ENCODE measurements at places on chromosomes 2 and 18.

GRCh38 chr2:240596080-240596460, 9.5 kb downstream of the CAPN10 start:
- DNase-seq, result no peak

GRCh38 chr2:223264541-223265193, 212.7 kb downstream of the KCNE4 start:
- no peak for DNase-seq

- no peak for DNase-seq
Measured at GRCh38 chr2:63049211-63049969, 1.2 kb upstream of the OTX1 start.

- DNase-seq, result no peak
Measured at GRCh38 chr18:48408111-48408726, 964 bp downstream of the ZBTB7C start.

- DNase-seq, result peak; percentile 45
Measured at GRCh38 chr2:69565431-69565839, 78.1 kb downstream of the AAK1 start.

GRCh38 chr2:159035790-159036411, 67.5 kb downstream of the TANC1 start:
- DNase-seq, result no peak

- no peak for DNase-seq
Measured at GRCh38 chr2:120546048-120546864, 189.4 kb upstream of the GLI2 start.

DNA sequence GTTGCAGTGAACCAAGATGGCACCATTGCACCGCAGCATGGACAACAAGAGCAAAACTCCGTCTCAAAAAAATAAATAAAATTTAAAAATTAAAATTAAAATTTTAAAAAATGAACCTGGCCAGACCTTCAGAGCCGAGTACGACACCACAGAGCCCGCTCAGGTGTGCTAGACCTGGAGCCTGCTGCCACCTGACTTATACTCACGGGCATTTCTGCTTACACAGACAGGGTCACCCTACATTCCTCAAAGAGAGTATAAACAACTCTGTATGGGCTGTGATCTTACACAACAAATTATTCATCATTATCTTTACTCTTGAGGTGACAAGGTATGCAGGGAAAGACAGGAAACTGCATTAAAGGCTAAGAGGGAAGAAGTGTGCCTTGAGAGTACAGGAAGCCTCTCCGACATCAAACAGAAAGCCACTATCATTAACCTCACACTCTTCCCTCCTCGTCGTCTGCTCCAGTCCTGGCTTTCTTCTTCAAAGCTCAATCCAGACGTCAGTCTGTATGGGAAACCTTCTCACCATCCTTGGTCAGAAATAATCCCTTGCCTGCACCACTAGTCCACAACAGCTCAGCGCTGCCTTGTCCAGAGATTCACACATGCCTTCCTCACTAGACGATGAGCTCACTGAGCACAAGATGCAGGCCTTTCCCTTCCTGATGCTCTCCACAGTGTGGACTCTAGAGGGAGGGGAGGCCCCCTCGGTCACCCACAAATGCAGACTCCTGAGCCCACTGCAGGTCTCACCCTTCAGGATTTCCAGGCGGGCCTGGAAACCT, 56.2 kb downstream of the UXS1 start:
- no peak for DNase-seq

DNA sequence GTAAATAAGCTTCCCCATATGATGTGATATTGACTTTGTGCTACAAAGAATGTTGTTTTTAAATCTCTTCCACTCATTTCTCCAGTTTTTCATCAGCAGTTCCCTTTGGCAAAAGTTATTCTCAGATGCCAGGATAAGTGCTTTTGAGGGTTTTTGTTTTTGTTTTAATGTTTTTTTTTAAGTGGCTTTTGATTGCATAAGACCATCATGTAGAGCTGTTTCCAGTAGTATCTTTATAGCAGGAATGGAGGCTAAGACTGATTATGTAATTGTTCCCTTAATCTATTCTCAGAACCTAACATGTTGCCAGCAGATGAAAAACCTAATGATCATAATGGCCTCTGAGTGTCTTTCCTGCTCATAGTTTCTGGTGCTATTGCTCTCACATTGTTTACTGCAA, 77.9 kb downstream of the CABLES1 start:
- no peak for DNase-seq

DNA sequence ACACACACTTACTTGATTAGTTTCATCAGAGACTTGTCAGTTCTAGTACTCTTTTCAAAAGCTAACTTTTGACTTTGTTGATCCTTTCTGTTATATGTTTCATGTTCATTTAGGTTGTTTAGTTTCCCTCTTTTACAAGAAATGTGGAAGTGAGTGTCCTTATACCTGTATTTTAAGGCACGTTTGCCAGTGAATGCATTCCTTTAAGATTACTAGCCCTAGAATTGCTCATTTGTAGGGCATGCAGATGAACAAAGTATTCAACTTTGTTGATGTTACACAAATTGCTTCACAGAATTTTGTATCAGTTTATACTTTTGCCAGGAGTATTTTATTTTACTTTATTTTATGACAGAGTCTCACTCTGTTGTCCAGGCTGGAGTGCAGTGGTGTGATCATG, 6.3 kb downstream of the IL1RL2 start:
- DNase-seq, result no peak

- DNase-seq, result no peak
Measured at GRCh38 chr18:61388010-61388409, 54.8 kb downstream of the CDH20 start.

DNA sequence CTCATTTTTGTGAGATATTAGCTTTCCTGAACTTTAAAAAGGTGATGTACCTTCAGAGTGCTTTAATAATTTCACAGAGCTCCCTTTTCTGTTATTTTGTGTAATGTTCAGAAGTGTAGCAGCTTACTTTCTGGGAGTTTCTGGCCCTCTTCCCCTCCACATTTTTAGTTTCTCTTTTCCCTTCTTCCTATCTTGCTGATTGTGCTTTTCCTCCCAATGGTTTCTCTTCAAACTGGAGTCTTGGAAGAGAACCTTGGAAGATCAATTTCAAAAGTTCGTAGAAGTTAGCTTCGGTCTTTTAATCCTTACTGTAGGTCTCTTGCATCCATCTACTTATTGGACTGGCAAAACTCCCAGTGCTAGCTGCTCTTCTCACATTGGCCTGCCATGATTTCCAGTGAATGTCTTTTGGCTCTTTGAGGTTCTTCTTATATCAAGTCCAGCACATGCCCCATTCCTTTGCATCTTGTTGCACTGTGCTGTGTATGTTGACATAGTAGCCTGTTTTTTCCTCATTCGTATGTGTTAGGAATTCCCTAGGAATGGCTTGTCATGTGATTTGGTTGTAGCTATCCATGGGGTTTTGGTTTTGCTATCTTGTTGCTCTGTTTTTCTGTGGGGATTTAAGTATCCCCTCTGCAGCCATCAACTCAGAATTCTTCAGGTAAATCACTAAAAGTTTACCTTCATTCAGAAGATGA, 7.8 kb downstream of the CCNT2 start:
- DNase-seq, result no peak

DNA sequence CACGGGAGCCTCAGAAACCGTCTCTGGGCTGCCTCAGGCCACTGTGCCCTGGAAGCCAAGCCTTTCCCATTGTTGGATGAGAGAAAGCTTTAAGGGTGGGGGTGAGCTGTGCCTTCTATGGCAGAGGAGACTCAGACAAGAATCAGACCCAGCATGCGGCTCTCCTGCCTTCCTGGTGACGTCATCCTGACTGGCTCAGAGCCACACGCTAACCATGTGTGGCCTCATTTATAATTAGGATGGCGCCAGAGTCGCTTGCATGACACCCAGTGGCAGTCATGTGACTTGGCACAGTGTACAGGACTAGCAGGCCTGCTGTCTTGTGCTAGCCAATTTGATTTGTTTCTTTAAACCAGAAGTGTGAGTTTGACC, 99.1 kb downstream of the SH3BP4 start:
- no peak for DNase-seq

DNA sequence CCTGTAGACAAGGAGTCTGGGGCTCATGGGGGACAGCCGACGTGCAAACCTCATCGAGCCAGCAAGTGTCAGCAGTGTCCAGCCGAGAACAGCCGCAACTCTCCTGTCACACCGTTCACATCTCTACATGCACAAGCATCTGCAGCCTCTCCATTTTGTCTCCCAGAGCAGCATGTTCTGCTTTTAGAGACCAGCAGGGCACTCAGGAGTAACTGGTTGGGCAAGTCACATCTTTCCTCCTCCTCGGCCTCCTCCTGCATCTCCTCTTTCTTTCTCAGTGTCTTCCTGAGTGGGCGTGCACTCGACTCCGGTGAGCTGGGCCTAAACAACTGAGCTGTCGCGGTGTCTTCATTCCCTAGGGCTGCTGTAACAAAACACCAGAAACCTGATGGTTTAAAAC, 249.9 kb downstream of the SH3BP4 start:
- DNase-seq, result no peak

GRCh38 chr2:100291152-100291970, 30.9 kb downstream of the LONRF2 start:
- no peak for DNase-seq

DNA sequence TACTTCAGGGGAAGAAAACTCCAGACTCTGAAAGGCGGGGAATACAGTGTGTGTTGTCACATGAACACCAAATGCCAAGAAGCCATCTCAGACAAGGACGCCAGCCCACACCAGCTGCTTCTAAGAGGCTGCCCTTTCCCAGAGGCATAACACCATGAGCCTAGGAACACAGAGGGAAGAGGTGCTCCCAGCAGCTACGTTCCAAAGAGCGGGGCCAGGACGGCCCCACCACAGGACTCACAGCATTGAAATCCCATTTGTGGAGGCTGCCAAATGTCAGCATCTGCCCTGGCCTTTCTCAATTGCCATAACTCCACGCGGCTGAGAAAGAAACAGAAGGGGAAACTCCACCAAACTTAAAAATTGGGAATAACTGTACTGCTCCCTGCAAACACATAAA, 20.1 kb upstream of the ID2 start:
- DNase-seq, result no peak

DNA sequence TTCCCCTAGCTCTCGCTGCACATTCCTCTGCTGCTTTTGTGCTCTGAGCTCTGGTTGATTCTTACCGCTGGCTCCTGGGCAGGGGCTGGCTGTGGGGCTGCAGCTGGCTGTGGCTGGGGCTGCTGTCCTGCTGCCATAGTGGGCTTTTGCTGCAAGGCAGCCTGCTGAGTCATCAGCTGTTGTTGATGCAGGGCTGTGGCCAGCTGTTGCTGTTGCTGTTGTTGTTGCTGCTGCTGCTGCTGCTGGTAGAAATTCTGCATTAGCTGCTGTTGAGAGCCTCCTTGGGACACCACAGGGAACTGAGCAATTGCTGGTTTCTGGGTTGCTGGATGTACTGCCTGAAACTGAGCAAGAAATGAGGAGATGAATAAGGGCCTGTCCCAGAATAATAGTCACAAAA, 77.2 kb upstream of the NFU1 start:
- DNase-seq, result no peak

DNA sequence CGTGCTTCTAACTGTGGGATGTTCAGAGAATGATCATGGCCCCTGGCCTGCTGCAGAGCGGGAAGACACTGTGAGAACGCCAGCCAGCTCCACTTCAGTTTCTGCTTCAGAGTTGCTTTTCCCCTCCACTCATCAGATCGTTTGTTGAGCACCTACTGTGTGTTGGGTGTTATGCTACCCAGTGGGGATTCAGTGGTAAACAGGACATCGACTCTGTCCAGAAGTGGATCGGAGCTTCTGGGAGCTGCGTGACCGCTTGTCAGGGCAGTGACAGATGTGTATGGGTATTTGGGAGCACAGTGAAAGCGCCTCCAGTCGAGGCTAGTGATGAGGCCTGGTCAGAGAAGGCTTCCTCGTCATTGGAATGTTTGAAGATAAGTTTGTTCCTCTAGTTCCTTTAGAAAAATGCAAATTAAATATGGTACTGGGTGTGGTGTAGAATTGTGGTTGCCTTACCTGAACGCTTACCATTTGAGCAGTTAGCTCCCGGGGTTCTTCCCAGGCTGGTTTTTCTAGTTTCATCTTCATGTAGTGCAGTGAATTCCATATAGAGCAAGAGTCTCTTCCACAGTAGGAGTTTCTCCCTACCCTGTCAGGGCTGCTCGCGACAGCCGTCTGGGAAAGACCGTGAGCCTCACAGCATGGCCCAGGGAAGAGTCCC, 2.8 kb downstream of the RAB12 start:
- DNase-seq, result no peak

- DNase-seq, result no peak
Measured at GRCh38 chr2:106638580-106638979, 151.4 kb downstream of the CD8B2 start.

DNA sequence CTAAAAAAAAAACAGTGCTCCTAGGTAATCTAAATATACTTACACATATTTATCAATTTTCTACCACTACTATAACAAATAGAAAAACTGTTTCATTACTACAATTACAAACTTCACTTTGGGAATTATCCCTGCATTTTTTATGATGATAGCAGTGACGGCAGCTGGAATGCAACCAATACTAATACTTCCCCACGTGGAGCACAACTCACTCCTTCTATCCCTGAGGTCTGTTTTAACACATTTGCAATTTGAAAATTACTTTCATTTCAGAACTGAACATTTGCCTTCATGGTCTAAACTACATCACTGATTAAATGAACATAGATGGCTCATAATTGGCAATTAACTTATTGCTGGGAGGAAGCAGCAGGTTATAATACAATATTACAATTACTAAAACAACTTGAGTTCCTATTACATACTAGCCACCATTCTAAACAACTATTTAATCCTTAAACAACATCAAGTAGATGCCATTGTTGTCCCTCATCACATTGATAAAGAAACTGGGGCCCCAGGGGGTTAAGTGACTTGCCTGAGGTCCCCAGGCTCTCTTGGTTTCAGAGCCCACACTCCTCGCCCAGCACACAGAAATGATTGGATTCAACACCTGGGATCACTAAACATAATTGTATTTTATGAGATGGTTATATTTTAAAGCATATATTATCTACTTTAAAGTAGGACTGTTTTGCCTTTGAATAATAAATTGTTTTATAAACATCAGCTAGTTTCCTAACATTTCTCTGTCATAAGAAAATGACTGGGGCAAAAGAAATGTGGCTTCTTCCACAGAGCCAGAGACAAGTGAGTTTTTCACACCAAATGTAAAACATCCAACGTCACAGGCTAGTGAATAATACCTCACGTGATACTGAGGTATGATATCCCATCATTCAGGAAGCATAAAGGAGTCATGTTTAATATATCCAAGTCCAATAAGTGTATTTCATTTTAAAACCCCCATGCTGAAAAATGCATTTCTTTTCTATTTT, 6.2 kb downstream of the COLEC12 start:
- no peak for DNase-seq

DNA sequence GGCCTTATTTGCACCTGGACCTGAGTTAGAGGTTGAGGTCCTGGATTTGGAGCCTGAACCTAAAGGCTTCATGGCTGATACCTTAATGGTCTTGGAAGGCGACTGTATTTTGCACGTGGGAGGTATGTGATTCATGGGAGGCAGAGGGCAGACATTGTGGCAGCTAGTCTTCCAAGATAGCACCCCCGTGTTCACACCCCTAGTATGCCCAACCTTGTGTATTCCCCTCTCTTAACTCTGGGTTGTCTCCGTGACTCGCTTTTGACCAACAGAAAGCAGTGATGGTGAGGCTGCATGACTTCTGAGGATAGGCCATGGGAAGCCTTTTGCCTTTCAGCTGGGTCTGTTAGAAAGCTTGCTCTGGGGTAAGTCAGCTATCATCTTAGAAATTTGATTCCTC, 45.8 kb upstream of the HAAO start:
- DNase-seq, result no peak
